ENCODE measurements at places on chromosomes 12 and 14.

DNA sequence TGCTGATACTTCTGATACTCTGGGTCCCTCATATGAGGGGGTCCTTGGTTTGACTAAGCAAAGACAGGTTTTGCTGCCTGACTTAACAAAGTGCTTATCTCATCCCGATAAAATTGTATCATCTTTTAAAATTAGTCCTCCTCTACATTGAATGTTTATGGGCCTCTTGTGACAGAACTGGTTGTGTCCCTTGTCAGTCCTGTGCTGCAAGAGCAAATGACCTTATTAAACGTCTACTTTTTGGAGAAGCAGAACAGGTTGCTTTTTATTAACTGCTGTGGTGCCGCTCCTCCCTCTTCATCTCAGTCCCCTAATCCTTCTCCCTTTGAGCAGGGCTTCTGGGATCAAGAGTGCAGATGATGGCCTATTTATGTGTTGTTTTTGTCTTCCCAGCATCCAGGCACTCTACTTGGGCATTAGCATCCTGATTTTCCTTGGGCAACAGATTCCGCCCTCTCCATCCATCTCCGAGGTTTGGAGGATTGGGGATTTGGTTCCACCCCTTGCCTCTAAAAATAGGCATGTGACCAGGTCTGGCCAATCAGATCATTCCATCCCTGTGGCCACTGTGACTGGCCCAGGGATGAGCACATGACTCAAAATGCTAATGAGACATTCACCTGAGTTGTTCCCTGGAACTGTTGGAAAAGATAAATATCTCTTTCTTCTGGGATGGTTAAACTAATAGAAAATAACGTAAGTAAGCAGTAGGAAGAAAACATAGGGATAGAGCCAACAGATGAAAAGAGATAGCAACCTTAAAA lies 2.9 kb upstream of the DENR start:
- DNase-seq = no peak

DNA sequence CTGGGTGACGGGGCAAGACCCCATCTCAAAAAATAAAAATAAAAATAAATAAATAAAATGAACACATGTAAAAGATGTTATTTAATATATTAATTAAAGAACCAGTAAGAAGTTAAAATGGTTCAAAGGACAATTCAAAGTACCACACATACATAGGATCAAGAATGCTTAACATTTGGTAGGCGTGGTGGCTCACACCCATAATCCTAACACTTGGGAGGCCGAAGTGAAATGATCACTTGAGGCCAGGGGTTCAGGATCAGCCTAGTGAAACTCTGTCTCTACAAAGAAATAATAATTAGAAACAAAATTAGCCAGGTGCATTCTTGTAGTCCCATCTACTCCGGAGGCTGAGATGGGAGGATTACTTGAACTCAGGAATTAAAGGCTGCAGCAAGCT lies 53.3 kb downstream of the SPATS2 start:
- DNase-seq = no peak

DNA sequence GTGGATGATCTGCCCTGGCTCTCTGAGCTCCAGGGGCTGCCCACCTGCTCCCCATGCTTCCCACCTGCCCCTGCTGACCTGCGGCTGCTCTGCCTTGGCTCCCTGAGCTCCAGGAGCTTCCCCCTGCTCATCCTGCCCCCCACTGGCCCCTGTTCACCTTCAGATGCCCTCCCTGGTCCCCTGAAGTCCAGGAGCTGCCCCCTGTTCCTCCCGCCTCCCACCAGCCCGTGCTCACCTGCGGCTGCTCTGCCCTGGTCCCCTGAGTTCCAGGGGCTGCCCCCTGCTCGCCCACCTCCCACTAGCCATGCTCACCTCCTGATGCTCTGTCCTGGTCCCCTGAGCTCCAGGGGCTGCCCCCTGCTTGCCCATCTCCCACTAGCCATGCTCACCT lies 219.7 kb downstream of the TMEM121 start:
- DNase-seq = no peak

DNA sequence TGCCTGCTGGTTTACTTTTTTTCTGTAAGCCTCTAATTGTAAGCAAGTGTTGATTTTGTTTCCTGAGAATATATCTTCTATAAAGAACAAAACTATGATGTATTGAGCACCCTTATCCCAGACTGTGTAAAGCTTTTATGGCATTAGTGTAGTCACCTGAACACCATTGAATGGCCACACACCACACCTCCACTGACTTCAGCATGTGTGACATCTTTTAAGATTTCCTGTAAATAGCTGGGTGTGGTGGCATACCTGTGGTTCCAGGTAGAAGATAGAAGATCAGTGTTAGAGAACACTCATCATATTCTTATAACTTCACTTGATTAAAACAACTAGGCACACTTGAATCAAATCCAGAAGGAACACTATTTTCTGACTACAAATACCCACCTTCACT lies 51.3 kb downstream of the WBP11 start:
- DNase-seq = no peak

DNA sequence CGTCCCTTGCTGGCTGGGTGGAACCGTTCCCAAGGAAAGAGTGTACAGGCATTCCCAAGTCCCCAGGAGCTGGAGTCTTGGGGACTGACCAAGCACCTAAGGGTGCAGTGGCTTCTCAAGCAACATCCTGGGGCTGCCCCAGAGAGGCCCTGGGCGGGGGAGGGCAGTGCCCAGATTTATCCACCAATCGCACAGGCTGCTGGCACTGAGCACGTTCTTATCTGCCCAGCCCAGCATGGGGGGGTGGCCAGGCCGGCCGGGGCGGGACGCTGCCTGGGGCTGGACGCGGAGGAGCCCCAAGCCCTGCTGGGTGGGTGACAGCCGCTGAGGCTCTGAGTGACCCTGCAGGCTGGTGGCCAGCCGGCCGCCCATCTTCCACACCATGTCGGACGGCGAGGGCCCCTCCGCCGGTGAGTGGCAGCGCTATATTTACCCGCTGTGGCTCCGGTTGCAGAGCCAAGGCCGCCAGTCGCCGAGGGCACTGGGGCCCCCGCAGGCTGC lies 53.4 kb downstream of the CYP46A1 start:
- no peak for DNase-seq

DNA sequence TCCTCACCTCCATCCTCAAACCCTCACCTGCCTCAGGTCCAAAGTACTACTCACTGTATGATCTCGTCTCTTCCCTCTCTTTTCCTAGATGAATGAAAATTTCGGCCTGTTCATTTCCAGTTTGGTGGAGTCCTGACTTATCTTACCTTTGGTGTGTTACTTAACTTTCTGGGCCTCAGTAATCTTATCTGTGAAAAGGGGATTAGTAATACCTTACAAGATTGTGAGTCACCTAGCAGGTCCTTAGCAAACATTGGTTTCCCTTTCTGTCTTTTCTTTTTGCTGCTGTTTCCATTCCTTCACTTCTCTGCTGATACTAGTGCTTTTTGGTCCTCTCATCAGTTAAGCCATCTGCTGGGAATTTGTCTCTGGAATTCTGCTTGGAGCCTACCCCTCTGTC lies 52.8 kb downstream of the AKAP6 start:
- DNase-seq = no peak

DNA sequence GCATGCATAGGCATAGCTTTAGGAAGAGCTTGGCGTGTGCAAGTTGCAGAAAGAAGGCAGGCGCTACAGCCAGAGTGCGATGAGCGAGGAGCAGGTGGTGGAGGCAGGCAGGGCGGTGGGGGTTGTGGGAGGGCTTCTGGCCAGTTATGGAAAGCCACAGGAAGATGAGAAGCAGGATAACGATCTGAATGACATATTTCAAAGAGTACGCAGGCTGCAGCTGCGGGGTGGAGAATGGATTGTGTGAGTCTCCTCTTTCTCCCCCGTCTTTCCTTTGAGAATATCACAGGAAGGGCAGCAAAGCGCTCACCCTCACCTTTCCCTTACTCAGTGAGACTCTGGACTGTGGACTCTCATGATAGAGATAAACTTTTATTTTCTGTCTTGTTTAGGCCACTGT lies 48.7 kb upstream of the PLXNC1 start:
- no peak for DNase-seq

GRCh38 chr12:52364061-52364460 lies 3.2 kb downstream of the KRT85 start:
- DNase-seq = no peak

DNA sequence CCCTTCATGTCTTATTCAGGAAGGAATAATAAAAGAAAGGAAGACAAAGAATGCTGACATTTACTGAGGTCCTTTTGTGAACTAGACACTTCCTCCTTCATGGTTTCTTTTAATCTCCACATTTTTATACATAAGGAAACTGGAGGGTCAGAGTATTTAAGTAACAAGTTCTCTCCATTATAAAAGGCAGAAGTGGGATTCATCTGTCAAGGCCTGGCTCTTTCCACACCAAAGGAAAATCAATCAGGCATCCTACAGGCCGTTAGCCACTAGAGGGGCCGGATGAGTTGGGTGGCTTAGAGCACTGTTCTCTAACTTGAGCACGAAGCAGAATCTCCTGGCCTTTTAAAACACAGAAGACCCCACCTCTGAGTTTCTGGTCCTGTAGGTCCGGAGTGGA lies 36.8 kb upstream of the NINJ2 start:
- DNase-seq = no peak

DNA sequence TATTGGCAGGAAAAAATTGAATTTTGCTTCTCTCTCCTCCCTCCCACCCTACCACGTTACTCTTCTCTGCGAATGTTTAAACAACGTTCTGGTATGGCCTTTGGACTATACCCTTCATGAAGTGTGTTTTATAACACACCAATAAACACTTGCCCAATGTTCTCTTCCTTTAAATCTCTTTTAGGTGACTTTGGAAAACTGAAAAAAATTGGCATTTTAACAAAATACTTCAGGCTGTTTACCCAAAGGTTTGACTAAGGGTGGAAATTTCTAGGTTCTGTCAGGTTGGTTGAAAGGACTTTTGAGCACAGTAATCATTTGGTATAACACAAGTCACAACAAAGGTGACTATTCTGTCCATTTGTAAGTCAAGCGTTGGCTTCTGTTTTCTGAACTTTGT lies 446.8 kb downstream of the AEBP2 start:
- DNase-seq = no peak

GRCh38 chr12:119385659-119386058 lies 51.1 kb downstream of the CCDC60 start:
- DNase-seq = no peak

GRCh38 chr12:112606611-112607365 lies 184.8 kb upstream of the RPH3A start:
- DNase-seq = no peak

DNA sequence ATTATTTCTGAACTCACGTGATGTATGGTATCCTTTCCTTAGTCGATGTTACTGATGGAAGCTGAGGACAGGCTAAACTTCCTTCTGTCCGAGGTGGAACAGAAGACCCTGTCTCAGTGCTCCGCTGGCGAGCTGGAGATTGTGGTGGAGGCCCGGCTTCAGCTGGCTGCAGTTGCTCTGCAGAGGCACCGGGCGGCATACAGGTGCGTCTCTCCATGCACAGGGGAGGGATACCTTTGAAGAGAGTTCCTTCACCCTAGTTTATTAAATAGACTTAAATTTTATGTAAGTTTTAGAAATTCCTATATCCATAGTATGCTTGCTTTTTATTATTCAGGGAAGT lies 186.7 kb upstream of the NEDD1 start:
- no peak for DNase-seq

GRCh38 chr14:36363704-36364103 lies 43.3 kb upstream of the MBIP start:
- DNase-seq = no peak

- no peak for DNase-seq
Measured at GRCh38 chr14:22296722-22297121, 292.3 kb downstream of the DAD1 start.

- DNase-seq = no peak
Measured at GRCh38 chr12:52127683-52128450, 48.4 kb downstream of the SMIM41 start.

DNA sequence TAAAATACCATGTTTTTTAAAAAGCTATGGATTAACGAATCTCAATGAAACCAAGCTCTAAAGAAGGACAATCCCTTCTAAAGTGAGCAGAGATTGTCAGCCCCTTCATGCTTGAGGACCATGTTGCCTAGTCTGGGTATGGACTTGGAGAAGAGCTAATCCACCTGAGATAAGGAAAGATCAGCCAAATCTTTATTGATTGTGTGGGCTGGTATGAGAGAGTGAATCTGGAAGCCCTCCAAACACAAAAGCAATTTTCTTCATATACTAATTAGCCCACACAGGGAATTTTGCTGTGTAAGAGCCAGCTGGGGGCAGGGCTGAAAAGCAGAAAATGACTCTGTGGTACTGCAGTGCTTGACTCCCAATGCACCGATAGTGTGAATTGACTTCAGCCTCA lies 47.4 kb upstream of the DICER1 start:
- DNase-seq = no peak
